ENCODE measurements at places on chromosomes 4 and X.

DNA sequence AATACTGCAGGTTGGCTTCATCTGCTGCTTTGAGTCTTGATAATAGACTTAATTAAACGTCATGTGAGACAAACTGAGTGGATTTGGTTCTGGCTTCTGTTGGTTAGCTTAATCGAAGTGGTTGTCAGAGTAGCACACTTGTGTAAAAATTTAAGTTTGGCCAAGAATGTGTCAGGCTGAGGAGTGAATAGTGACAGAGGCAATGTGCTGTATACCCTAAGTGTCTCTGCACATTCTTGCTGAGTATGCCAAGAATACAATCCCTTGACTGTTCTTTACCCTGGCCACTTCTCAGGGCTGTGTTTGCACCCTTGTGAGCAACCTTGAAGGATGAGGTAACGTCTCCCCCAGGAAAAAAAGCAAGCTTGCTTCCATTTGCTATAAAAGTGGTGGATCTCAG lies 14.9 kb downstream of the RPS3A start:
- DNase-seq = no peak

DNA sequence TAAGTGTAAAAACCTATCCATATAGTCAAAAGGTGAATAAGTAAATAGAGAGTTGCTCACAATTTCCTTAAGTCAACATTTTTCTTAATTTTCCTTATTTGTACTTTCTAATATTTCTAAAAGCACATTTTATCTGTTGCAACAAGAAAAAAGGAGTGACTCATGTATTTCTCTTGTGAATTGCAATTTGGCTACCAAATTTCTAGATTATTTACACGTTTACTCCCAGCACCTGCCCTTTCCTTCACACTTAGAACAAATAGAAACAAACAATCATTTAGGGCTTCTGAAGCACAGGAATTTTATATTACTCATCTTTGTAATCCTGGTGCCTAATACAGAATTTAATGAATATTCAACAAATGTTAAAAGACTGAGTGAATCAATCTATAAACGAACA lies 22.2 kb downstream of the BTC start:
- no peak for DNase-seq

- no peak for DNase-seq
Observed at GRCh38 chr4:10656988-10657387, 27.6 kb downstream of the CLNK start.

DNA sequence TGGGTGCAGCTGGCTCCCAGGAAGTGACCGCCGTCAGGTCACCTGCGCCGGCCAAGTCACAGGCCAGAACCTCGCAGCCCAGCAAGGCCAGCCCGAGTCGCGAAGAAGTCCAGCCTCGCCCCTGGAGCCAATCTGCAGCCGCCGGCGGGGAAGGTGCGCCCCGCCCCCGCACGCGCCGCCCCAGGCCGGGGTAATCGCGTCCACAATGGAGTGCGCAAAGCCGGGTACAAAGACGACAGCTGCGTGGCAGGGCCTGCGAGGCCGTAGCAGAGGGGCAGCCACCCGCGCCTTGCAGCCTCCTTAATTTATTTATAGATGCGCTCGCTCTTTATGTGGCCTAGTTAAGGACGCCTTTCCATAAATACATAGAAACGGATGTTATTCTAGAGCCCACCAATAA lies 139.4 kb upstream of the CPEB2 start:
- no peak for DNase-seq

DNA sequence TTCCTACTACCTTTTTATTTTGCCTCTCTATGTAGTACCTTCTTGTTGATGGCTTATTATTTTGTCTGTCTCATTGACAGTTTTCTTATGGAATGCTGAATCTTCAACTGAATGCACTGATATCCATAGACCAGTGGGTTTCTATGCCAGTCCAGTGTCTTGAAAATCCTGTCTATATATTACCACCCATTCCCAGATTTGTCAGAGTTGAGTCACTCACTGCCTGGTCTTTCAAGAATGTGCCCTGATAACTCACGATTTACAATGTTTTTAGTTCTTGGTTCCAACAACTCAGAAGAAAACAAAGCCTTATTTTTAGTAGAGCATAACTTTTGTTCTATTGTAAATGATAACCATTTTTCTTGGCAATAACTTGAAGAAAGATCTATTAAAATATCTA lies 606.0 kb upstream of the PITX2 start:
- no peak for DNase-seq

- no peak for DNase-seq
Observed at GRCh38 chr4:61575796-61576195, 375.7 kb downstream of the ADGRL3 start.

DNA sequence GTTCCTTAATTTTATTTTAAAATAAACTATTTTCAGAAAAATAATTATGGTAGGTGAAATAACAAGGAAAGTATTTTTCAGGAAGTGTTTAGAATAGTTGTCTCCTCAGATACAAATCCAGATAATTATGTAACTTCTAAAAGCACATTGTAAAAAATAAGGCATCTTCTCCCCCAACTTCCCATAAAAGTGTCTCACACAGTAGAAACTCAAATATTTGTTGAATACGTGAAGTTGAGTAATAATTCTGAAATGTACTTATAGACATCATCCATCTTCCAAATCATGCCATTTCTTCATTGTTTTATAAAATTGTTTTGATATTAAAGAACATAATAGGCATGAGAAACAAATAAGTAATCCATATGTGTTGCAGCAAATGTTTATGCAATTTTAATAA lies 18.0 kb downstream of the SHISA3 start:
- no peak for DNase-seq

- DNase-seq = peak; percentile 38
Observed at GRCh38 chr4:166091912-166092510, 219.0 kb downstream of the TLL1 start.

GRCh38 chrX:81195712-81196111 lies 6.0 kb downstream of the HMGN5 start:
- DNase-seq = peak; percentile 40

DNA sequence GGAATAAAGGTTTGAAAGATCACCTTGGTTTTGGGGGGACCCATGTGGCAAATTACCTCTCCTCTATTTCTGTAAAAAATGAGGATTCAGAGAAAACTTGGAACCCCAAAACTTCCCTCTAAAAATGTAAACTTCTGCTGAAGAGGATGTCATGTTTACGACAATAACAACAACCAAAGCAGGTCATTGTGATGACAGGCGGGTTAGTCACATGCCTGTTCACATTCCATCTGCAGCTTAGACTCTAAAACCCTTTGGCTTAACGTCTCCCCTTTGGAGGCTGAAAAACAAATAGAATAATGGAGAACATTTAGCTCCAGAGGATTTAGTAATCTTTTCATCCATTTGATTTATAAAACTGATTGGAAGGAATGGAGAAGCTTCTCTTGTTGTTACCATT lies 75.0 kb upstream of the FAM9C start:
- DNase-seq = no peak

DNA sequence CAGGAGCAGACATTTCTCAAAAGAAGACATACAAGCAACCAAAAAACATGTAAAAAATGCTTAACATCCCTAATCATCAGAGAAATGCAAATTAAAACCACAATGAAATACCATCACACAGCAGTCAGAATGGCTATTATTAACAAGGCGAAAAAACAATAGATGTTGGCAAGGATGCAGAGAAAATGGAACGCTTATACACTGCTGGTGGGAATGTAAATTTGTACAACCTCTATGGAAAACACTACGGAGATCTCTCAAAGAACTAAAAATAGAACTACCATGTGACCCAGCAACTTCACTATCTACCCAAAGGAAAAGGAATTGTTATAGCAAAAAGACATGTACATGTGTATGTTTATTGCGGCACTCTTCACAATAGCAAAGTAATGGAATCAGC lies 71.5 kb downstream of the PPP4R3C start:
- DNase-seq = no peak

GRCh38 chrX:148784137-148784536 lies 283.7 kb downstream of the AFF2 start:
- DNase-seq = no peak

DNA sequence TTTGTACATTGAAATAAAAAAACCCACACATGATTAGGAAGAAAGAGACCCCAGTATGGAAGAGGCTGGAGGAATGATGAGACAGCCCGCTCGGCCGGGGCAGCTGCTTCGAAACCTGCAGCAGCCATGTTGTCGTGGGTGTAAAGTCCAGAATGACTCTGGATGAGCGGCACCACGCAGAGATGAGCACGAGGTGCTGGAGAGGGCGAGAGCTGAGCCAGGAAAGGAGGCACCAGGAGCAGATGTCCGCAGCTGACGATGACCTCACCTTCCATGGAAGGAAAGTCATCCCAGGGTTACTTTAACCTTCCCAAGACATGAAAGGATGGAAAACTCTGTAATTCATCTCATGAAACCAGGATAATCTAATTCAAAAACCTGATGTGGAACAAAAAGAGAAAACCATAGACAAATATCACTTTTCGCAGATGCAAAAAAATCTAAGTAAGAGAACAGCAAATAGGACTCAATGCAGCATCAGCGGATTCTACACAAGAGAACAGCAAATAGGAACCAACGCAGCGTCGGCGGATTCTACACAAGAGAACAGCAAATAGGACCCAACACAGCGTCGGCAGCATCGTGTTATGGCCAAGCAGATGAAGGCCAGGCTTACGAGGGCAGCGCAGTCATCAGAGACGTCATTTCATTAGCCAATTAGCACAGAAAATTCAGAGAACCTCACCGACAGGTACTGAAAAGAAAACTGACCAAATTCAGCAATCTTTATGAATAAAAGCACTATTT lies 25.9 kb upstream of the SPON2 start:
- DNase-seq = no peak

DNA sequence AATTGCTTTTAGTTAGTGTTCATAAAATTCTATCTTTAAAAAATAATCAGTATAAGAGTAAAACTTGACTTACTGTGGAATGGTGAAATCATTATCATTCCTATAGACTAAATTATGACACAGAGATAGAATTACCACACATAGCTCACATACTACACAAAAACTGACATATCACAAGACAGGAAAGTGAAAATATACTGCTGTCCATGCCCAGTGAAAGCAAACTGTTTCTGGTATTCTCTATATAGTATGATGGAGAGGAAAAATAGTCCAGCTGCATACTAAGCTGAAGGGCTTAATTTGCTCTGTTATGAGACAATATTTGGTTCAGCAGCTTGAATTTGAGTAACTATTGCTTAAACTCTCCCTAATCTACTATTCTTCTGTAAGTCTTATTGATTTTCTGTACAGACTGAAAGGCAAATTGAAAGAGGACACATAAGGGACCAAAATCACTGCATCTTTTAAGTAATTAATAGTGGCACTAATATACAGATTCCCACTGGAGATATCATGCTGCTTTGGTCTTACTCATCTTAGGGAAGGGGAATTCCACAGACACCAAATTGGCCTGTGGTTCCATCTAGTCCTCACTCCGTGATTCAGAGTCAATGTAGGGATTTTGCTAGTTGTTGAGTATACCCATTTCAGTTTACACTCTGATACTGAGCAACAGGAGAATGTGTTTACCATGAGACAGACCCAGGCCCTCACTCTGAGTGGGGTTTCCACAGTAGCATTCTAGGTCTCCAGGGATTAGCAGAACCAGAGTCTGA lies 47.4 kb upstream of the AGA start:
- DNase-seq = no peak

DNA sequence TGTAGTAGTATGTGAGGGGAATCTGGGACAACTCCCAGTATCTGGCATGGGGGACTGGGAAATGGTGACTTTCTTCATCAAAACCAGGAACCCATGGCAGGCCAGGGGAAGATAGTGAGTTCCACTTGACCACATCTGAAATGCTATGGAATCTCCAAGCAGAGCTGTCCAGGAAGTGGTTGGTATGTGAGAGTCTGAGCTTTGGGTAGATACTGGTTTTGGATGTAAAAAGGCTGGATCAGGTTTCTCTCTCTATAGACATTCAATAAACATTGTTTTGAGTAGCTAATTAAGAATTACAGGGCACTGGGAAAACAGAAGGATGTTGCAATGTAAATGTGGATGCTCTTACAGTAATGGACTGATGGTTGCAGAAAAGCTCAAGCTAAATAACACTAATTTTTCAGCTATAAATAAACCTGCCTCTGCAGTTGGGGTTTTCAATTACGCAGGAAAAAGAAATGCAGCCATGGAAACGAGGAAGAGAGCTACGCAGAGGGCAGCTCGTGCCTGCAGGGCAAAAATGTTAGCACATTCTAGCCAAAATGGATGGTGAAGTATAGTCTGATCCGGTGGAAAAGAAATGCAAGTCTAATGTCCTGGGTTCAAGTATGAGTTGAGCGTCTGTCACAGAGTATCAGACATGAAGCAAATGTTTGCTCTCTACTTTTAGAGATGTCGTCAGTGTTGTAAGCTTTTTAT lies 13.4 kb upstream of the CHRNA9 start:
- DNase-seq = no peak

DNA sequence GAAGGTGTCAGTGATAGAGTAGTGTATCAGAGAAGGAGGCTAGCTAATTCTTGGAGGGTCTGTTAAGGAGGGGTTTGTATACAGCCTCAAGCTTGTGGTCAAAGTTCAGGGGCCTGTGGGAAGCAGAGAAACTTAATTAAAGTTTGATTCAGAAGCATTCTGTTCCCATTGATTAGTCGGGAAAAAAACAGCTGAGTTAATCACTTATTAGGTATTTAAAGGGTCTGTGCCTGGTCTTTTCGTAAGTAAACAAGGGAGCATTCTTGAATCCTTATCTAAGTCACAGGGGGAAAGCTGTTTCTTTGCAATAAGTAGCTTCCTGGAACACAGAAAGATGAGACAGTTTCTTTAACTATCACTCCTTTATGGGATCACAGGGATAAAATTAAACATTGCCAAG lies 492.1 kb downstream of the PCDH10 start:
- no peak for DNase-seq

GRCh38 chr4:177461606-177462005 lies 19.4 kb upstream of the AGA start:
- no peak for DNase-seq

DNA sequence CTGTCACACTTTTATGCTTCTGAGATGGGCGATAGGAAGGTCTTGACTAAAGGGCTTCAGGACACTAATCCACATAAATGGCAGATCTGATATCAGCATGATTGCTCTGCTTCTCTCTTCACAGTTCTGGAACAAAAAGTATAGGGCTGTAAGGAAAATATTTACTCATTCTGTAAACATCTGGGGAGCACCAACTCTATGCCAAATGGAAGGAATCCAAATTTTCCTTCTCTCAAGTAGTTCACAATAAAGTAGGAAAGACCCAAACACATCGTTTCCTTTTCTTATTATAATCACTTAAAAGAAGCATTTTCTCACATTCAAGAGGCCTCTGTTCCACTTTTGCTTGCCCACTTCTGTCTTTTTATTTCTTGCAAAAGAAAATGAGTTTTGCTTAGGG lies 45.9 kb upstream of the F9 start:
- DNase-seq = no peak

GRCh38 chr4:107689912-107690587 lies 30.0 kb downstream of the PAPSS1 start:
- no peak for DNase-seq

Data from D341Med (cell line).